ENCODE measurements at places on chromosomes 1 and 21.

DNA sequence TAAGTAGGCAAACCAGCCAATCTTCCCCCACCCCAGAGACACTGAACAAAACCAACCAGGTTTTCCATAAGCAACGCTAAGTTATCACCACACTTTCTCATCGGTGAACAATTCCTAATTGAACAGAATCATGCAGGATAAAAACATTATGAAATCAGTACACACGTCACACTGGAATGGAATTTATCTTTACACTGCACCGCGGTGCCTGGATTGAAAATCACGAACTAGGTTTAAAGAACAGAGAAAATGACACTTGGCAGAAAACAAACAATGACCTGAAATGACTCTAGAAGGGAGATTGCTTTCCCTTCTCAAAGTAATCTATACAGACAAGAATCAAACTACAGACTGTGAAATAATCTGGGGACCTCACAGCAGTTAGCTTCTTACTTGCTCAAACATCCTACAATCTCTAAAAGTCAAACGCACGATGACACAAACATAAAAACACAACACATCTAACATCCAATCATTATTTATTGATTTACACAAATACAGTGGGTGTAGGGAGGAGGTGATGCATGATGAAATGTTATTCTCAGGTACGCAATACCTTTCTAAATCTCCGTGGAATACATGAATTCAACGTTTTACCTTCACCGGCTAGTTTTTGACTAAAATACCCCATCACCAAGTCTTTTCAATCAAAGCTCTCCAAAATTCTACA, 1.9 kb downstream of the EIF4G3 start:
- no peak for DNase-seq

GRCh38 chr21:29209696-29210095, 79.3 kb downstream of the MAP3K7CL start:
- DNase-seq = no peak

DNA sequence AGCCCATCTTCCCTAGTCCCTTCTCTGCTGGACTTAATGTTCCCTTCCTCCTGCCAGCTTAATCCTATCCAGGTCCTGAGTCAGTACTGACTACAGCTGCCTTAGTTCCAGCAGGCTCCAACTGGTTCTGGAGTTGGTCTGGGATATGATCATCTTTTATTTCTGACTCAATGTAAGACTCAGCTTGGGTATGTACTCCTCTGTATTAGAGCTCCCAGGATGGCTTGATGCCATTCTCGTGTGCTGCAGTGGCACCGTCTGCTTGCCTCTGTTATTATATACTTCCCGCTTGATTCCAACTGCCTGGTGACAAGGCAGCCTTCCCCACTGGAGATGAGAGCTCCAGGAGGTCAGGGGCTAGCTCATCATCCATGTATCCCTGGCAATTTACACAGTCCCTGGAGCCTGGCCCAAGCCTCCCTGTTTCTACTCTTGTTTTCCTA, 164.4 kb upstream of the DPT start:
- DNase-seq = no peak

GRCh38 chr1:44034976-44035716, 3.9 kb upstream of the SLC6A9 start:
- no peak for DNase-seq

GRCh38 chr1:85339089-85339488, 62.7 kb upstream of the BCL10 start:
- DNase-seq = no peak

GRCh38 chr1:59045636-59046035, 251.3 kb upstream of the FGGY start:
- DNase-seq = no peak

DNA sequence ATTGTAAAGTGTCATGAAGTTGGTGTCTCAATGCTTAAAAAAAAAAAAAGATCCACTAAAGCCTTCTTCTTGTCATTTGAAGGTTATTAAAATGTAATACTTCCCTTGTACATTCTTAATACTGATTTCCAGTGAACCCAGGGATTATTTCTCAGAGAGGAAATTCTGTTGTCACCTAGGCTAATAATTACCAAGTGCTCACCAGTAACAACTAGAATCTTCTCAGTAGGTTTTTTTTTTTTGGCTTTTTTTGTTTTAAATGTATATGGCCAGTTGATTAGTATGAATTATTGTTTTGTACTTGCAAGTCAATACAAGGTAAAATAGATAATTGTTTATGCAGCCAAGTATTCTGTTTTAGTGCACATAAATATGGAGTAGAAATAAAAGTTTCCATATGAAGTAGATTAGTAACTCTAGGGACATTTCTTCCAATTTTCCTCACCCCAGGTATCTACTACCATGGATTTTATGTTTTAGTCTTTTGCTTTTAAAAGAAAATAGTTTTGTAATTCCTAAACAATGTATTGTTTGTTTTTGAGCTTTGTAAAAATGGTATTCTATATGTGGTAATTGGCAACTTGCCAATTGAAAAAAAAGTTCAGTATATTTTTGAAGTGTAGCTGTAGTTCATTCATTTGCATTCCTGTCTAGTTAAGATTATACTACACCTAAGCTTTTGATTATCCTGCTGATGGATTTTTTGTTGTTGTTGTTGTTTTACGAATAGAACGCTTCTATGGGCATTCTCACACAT, 21.9 kb downstream of the LAMC1 start:
- DNase-seq = no peak

- DNase-seq = no peak
These were observed 103.3 kb downstream of the NRIP1 start for GRCh38 chr21:14961502-14961901.

GRCh38 chr21:24727803-24728440, 879.4 kb downstream of the MRPL39 start:
- no peak for DNase-seq

DNA sequence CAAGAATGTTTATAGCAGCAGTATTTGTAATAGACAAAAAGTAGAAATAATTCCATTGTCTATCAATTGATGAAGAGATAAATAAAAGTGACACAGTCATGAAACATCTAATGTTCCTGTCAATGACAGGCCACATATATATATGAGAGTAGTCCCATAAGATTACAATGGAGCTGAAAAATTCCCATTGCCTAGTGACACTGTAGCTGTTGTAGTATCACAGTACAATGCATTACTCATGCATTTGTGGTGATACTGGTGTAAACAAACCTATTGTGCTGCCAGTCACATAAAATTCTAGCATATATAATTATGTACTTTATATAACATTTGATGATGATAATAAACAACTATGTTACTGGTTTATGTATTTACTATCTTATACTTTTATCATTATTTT, 141.9 kb upstream of the LYPLAL1 start:
- DNase-seq = no peak

DNA sequence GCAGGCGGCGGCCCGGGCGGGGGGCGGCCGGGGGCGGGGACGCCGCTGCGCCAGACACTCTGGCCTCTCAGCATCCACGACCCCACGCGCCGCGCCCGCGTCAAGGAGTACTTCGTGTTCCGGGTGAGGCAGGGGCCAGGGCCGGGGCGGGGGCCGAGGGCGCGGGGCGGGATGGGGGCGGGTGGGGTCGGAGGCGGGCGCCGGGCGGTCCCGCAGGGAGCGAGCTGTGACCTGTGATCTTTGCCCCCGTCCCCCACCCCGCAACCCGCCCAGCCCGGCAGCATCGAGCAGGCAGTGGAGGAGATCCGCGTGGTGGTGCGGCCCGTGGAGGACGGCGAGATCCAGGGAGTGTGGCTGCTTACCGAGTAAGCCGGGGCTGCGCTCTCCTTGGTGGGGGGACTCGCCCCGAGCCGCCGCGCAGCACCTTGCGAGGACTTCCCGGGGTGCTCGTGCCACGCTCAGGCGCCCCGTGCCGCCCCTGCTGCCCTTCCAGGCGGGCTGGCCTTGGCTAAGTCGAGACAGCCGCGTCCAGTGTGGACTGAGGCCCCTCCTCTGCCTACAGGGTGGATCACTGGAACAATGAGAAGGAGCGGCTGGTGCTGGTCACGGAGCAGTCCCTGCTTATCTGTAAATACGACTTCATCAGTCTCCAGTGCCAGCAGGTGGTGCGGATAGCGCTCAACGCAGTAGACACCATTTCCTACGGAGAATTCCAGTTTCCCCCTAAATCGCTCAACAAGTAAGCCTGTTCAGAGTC, 514 bp downstream of the TPRG1L start:
- DNase-seq = no peak

- no peak for DNase-seq
These were observed 1526.5 kb upstream of the TPTE start for GRCh38 chr21:8994640-8995511.
